ENCODE measurements at places on chromosomes 5 and 9.

DNA sequence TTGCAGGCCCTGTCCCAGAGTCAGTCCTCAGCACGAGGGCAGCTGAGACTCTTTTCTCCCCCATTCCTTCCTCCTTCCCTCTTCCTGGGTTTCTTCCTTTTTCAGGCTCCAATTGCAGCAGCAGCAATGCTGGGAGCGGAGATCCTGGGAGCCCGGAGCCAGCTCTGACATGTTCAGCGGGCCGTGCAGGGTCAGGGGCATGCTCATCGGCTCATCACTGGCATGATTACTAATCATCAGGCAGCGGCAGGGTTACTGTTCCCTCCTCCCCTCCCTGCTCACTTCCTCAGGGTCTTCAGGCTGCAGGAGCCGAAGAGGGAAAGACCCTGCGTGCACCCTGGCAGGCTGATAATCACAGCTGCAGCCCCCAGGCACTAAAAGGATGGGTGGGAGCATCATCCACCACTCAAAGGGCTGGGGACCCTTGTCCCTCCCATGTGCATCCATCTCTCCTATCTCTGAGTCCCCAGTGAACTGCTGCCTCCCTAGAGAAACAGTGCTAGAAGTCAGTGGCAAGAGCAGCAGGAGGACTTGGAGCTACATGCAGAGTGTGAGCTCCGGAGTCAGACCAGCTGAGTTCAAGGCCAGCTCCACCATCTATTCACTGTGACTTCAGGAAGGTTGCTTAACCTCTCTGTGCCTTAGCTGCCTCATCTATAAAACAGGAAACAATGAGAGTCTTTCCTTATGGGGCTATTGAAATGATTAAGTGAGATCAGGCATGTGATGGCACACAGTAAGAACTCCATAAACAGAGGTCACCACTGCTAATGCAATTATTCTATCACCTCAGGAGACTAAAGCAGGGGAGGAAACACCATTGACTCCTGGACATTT is 7.8 kb upstream of the KCNIP1 start:
- no peak for DNase-seq

DNA sequence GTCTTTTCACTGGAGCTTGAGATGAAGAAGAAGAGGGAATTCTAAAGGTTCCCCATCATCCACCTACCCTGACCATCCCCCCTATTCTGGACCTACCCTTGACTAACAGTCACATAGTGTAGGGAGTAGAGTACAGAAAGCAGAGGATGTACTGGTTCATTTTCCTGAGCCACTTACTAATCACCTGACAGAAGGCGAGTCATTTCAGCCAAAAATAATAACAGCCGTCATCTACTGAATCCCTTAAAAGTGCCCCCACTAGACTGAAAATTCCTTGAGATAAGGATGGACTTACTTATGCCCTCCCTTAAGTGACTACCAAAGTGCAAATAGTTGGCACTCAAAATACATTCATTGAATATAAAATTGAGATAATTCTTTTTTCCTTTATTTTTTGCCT is 112.2 kb downstream of the FOXD1 start:
- DNase-seq, result no peak

DNA sequence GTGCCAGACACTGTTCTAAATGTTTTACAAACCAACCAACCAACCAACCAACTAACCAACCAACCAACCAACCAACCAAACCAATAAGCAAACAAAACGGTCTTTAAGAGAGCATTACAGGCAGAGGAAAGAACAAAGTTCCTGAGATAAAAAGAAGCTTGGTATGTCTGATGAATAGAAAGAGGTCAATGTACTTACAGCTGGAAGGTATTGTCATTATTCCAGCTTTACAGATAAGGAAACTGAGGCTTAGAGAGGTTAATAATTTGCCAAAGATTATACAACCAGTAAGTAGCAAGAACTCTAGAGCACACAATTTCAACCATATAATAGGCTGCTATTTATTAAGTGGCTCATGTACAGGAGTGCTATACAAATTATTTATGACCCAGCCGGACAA is 29.6 kb downstream of the C9orf57 start:
- no peak for DNase-seq

GRCh38 chr5:80871541-80871961 is 88.6 kb upstream of the RASGRF2 start:
- no peak for DNase-seq

DNA sequence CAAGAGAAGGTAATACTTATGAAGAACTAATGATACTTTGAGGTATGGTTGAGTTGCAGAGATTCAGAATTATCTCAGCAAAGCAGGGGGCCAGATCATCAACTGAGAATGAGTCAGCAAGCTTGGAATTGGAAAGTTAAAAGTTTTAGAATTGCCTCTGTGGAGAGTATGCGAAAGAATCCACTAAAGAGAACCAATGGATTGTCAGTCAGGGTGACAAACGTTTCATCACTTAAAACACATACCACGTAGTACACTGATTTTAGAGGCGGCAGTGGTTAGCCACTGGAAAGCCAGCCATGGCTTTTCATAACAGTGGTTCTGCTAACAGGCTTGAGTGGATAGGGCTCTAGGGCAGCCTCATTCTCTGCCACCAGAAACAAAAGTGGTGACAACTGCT is 30.7 kb downstream of the AOPEP start:
- DNase-seq, result no peak

DNA sequence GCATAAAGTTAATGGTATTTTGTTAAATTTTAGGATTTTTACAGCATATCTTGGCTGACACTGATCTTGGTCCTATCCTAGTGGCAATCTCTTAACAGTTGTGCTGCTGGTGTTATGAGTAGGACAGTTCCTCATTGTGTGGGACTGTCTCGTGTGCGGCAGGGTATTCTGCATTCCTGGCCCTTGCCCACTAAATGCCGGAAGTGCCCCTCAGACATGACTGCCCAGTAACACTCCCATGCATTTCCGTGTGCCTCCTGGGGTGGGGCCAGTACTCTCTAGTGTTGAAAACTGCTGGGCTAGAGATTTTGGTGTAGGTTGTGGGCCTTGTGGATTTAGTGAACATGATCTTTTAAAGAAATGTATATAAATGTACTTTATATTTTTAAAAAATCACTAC is 227.1 kb upstream of the DMRT1 start:
- DNase-seq, result no peak

GRCh38 chr9:16689351-16689938 is 181.0 kb downstream of the BNC2 start:
- no peak for DNase-seq

GRCh38 chr9:86126998-86127972 is 27.9 kb upstream of the GOLM1 start:
- DNase-seq, result no peak

DNA sequence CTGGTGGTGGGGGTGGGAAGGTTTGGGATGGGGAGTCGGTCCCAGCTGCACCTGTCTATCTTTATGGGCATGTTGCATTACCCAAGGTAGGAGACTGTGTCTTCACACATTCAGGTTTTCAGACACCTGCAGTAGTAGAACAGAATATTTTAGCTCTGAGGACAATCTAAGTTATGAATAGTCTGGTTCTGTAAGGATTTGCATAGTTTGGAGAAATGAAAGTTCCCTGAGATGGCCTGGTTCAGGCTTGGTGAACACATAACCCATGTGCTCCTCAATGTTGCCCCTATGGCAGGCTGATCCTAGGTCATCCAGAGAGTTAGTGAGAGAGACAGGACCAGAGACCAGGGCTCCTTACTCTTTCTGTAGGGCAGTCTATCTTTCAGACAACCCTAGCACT is 20.7 kb downstream of the TNFSF8 start:
- DNase-seq, result no peak

GRCh38 chr5:169435506-169436229 is 134.7 kb upstream of the SLIT3 start:
- no peak for DNase-seq

GRCh38 chr5:102090770-102091169 is 205.3 kb downstream of the SLCO4C1 start:
- DNase-seq, result no peak

DNA sequence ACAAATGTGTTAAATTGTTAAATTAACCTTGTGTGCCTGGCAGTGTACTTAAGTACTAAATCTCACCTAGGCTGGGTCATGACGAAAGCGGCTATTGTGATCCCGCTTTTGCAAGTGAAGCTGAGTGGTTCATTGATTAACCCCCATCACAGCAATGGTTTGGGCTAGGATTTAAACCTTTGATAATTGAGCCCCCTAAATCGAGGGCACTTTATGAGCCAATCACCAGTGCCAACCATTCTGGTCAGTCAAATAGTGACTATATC is 22.8 kb downstream of the HNRNPK start:
- DNase-seq, result no peak

- no peak for DNase-seq
Observed at GRCh38 chr9:123927625-123928532, 2.0 kb downstream of the DENND1A start.

- DNase-seq, result no peak
Observed at GRCh38 chr5:1374030-1374678, 29.3 kb upstream of the CLPTM1L start.

DNA sequence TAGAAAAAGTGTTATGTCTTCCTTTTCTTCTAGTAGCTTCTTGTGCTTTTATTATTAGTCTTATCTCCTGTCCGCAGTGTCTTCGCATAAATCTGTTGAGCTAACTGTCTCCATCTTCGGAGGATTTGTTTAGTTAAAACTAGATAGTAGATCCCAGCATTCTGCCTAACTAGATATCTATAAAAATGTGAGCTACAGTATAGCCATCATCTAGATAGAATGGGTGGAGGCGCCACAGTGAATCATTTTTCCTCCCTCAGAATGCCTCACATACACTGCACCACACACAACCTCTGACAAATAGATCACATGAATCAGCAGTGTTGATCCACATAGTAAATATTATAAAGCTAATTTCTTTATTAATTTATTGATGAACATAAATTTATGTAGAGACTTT is 220.3 kb upstream of the GAS1 start:
- no peak for DNase-seq

GRCh38 chr9:72952914-72953313 is at the start of gene ALDH1A1:
Gene ALDH1A1, minus strand, starts transcription at chr9:72953053. Its CDS starts 53 bp downstream, at chr9:72953000.
- no peak for DNase-seq

DNA sequence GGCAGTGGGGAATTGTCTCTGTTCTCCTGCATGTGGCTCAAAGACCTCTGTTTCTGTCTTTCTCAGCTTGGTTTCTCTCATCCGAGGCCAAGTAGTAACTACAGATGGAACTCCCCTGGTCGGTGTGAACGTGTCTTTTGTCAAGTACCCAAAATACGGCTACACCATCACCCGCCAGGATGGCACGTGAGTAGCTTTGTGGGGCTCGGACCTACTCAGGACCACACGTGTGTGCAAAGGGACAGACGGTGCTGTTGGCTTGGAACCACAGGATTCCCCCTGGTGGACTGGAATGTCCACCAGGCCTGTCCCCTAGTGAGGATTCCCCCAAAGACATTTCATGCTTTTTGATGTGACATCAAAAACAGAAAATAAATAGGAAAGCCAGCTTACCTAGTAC is 96.3 kb upstream of the WWC1 start:
- DNase-seq, result no peak

- DNase-seq, result no peak
Observed at GRCh38 chr9:111163716-111164389, 125.6 kb upstream of the LPAR1 start.

DNA sequence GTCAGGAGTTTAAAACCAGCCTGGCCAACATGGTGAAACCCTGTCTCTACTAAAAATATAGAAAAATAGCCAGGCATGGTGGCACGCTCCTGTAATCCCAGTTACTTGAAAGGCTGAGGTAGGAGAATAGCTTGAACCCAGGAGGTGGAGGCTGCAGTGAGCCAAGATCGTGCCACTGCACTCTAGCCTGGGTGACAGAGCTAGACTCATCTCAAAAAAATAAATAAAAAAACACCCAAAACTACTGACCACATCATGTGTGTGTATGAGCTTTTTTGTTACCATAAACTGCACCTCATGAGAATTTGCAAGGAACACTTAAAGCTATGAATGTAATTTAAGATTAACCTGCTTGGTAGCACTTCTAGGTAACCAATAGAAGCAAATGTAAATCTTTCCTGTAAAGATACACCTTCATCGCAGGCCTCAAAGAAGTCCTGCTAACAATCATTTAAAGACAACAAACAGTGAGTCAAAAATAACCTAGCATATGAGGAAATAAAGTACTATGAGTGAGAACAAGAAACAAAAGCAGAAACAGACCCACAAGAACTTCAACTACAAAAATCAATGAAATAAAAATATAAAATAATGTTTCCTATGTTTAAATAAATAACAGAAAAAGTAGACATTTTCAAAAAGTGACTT is 13.0 kb downstream of the SLC38A9 start:
- no peak for DNase-seq

- DNase-seq, result no peak
Observed at GRCh38 chr9:24413651-24414050, 132.0 kb downstream of the IZUMO3 start.

DNA sequence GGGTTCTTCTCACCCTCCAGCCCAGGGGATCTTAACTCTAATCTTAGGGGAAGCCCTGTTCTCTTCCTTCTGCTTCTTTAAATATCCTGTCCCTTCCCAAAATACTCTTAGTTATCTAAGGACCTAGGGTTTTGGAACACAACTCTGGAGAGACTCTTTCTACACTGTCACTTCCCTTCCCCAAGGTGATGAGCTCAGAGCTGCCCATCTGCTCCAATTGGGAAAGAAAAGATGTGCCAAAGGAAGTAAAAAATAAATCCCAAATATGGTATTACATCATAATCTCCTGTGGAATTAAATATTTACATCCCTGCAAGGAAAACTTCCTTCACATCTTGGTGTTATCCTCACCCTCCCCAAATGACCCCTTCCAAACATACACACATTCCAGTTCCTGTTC is 291.2 kb downstream of the EPB41L4A start:
- DNase-seq, result no peak

DNA sequence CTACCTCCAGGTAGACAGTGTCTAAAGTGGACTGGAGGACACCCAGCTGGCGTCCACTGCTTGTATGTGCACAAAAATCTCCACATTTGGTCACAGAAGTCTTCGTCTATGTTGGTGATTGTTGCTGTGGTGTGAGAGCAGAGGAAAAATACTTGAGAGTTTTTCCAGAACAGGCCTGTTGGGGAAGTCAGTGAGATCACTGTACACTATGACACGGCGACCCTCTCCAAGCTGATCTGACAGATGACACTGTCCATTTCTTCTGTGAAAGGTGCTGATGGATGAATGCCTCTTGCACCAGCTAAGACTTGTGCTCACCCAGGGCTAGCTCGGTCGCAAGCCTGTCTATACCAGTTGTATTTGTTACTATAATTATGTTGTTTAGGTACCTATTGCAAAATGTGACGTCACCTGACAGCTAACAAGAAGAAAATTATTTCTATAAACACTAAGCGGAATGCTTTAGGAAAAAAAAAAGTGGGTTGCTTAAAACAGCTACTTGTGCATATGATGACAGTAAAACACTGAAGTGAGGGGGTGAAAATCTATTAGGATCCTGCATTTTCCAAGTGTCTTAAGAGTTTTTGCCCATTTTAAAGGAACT is 142.3 kb downstream of the ROR2 start:
- DNase-seq, result no peak

GRCh38 chr9:18890372-18890771 is 142.6 kb downstream of the SAXO1 start:
- DNase-seq, result no peak
